ENCODE measurements at places on chromosomes 6 and 20.

GRCh38 chr6:170248111-170248805 lies 42.6 kb downstream of the DLL1 start:
- no peak for DNase-seq

DNA sequence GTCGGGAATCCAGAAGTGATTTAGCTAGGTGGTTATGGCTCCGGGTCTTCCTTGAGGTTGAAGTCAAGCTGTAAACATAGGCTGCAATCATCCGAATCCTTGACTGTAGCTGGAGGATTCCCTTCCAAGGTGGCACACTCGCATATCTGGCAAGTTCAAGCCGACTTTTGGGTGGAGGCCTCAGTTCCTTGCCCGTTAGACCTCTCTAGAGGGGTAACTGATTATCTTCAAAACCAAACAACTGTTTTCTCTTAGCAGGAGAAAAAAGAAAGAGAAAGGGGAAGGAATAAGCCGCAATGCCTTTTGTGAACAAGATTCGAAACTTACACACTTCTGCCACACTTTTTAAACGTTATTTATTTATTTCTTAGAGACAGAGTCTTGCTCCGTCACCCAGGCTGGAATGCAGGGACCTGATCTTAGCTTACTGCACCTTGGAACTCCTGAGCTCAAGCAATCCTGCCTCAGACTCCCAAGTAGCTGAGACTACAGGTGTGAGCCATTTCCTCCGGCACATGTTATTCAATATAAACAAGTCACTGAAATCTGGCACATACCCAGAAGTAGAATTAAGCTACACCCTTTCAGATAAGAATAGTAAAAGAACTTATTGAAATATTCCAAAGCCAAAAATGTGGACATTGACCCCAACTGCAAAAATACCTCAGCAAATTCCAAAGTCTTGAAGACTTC lies 76.3 kb downstream of the HFE start:
- DNase-seq = no peak

DNA sequence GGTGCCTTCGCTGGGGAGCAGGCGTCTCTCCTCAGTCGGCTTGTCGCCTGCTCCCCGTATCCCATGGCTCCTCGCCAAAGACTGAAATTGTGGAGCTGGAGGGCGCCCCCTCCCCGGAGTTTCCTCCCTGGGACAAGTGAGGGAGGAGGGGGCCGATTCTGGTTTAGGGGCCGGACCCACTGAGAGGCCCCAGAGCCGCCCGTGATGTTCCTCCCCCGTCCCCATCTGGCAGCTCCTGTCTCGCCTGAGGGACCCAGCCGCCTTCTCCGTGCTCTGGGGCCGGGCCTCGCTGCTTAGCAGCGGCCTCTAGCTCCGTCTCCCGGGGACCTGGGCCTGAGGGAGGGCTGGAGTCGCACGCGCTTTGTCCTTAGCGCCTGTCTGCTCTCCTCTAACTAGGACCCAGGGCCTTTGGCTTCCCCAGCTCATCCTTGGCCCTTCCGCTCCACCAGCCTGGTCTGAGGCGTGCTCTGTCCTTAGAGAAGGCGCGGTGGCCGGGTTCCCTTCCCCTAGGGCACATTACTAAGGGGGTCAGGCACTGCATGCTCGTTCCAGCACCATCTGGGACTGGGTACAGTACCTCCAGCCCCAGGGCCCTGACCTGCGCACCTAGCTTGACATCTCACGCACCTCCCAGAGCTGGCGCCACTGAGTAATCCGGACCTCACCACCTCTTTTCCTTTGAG lies 29.7 kb downstream of the SLC12A5 start:
- DNase-seq = no peak

GRCh38 chr6:146859206-146859605 lies 260.4 kb downstream of the ADGB start:
- no peak for DNase-seq

DNA sequence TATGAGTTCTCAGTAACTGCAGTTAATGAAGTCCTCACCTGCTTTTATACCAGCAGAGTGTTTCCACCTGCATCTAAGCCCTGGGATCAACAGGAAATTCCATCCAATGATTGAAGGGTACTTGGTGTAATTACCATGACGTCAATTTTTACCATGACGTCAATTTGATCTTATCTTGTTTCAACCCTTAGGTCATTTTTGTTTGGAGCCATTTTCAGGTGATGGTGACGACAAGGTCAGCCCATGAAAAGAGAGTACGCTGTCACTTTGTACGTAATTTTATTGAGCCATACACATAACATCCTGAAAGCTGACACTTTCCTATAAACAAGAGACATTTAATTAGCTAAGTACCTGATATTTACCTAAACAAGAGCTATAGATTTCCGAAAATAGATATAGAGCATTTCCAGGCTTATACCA lies at the start of gene CGA:
Gene CGA (minus strand): TSS at position 20 of the 423 bp plus-strand sequence. CDS start 6,906 bp downstream, outside the sequence.
- no peak for DNase-seq

DNA sequence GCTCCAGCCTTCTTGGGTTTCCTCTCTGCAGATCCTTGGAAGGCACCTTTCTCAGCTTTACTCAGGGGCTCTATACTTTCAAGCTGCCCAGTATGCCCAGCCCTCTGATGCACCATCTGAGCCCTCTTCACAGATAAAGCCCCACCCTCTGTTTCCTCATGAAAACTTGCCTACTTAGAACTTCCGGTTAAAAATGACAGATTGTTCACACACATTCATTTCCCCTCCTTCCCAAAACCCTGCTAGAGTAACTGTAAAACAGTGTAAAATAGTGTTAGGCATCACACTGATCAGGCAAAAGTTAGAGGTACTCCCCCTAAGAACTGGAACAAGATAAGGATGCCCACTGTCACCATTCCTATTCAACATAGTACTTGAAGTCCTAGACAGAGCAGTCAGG lies 14.0 kb upstream of the GCM1 start:
- DNase-seq = no peak

DNA sequence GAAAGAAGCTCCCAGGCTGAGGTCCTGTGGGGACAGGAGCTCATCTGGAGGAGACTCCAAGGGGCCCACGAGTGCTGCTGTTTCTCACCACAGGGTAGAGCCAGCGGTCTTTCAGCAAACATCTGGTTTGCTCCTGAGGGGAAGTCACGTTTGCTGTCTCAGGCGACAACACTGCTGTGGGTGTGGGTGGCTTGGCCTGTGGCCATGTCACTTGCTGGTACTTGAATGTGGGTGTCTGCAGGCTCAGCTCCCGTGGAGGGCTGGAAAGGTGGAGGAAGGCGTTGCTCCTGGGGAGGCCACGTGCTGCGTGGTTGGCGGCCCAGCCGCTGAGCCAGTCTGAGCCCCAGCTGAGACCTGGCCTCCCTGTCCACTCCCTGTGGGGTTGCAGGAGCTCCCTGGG lies 52.8 kb upstream of the MPC1 start:
- DNase-seq = no peak
